NCI-H226 (cell line): ENCODE measurements at places on chromosomes 2 and 18.

- no peak for DNase-seq
These were observed 27.0 kb upstream of the ZEB2 start for GRCh38 chr2:144546933-144547332.

GRCh38 chr2:154368153-154368552 is 330.3 kb upstream of the KCNJ3 start:
- DNase-seq: no peak

GRCh38 chr2:219798430-219798829 is 171.0 kb downstream of the SLC4A3 start:
- peak; percentile 63 for DNase-seq

DNA sequence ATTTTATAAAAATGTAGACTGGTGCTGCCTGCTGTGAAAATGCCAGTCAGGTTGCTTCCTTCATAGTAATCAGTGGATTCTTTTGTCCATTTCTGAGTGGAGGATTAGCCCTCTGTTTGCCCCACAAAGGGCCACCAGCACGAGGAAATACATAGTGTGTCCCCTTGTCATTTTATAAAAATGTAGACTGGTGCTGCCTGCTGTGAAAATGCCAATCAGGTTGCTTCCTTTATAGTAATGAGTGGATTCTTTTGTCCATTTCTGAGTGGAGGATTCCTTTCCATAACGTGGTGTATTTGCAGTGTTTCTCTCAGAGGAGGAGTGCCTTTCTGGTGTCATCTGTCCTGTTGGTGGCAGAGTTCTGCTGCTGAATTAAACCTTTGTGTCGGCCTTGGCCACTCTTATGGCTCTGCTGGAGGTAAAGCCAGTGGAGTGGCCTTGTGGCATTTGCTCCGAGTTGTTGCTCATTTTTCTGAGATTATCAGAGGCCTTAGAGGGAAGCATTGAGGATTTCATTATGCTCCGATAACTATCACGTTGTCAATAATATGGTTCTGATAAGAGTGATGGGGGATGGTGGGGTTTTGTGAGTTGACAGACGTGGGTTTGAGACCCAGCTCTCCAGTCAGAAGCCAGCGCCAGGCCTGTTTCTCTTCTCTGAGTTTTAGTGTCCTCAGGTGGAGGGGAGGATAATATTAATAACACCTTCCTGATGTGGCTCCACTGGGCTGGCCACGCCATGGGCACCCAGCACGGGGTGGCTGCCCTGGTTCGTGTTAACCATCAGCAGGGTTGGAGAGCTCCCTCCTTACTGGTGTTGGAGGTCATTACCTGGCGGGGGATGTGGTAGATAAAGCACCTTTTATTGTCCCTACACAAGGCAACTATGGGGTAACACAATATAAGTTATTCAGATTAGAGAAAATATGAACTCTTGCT is 96.6 kb downstream of the NEDD4L start:
- DNase-seq: no peak

DNA sequence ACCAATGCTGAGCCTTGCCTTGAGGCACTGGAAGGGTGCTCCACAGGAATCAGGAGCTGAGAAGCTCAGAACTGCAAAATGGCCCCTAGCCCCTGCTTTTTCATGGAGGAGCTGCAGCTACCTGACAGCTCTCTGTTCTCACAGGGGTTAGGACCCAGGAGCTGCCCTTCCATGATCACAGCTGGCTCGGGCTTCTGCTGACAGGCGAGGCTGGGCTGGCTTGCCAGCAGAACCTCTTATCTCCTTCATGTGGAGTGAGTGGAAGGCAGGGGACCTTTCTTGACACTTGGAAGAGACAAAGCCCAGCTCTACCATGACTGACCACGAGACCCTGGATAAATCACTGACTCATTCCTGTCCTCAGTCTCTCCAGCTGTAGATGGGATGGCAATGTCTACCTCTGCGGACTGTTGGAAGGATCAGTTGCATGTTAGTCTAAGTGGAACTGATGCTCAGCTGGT is 113.4 kb downstream of the CAPN13 start:
- DNase-seq: no peak

- DNase-seq: peak; percentile 44
These were observed 355.9 kb downstream of the PIK3C3 start for GRCh38 chr18:42310956-42311355.

- no peak for DNase-seq
These were observed 7.6 kb downstream of the AMER3 start for GRCh38 chr2:130762910-130763385.

DNA sequence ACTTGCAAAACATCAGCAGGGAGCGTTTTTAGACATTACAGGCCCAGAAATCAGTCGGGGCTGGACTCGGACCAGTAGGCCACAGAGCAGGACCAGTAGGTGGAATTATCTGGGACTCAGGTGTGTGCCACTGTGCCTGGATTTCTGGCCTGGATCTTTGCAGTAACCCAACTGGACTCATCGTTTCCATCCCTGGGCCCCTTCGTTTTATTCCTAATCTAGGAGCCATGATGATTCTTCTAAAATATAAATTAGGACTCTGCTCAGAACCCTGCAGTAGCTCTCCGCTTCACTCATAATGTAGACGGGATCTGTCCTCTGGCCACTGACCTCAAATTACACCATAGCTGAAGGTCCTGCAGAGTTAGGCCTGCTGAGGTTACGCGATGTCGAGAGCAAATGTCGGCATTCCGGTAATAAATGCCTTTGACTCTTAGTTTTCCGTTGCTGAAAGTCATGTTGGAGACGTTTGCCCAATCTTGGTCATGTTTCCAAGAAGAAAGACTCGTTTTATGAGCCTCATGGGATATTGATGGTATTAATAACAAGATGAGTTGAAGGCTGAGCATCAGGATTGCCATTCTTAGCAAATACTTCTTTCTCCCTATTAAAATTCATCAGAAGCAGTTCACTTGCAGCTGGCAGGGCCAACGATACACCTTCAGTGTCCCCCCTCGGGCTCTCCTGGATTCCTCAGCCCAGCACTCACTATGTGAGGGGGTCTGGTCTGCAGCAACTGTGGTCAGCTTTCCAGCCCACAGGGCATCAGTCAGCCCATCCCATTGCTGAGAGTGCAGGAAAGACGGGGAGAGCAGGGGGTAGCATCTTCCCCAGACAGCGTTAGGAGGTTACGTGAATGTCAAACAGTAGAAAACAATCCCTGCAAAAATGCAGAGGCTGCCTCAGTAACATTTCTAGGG is 39.9 kb upstream of the KLF11 start:
- DNase-seq: no peak

- no peak for DNase-seq
These were observed 17.6 kb downstream of the TBC1D8 start for GRCh38 chr2:101133492-101134100.

GRCh38 chr2:152646775-152647174 is 70.5 kb downstream of the PRPF40A start:
- peak; percentile 92 for DNase-seq

GRCh38 chr18:63145851-63146555 is 173.6 kb downstream of the BCL2 start:
- DNase-seq: no peak

GRCh38 chr2:119431976-119432850 is 559 bp downstream of the TMEM37 start:
- DNase-seq: peak; percentile 88

- peak; percentile 74 for DNase-seq
These were observed 72.2 kb downstream of the HDAC4 start for GRCh38 chr2:239328351-239329191.

GRCh38 chr2:26011990-26012856 is 21.7 kb upstream of the RAB10 start:
- DNase-seq: no peak

- no peak for DNase-seq
These were observed 1.3 kb upstream of the CD28 start for GRCh38 chr2:203705178-203705577.

DNA sequence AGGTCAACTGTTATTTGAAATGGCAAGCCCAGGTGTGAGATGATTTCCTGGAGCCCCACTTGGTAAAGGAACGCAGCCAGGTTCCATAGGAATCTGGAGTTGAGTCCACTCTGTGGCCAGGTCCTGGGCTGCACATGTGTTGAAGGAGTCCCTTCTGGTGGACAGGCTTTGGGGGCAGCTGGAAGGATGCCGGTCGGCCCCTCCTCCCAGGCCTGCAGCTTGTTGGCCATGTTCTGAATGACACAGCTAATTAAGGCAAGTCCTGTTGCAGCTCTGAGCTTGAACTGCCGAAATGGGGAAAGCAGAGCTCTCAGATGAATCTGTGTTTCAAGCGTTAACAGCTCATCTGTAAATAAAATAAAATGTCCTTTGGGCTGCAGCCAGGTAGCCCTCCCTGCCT is 23.8 kb downstream of the EN1 start:
- no peak for DNase-seq

DNA sequence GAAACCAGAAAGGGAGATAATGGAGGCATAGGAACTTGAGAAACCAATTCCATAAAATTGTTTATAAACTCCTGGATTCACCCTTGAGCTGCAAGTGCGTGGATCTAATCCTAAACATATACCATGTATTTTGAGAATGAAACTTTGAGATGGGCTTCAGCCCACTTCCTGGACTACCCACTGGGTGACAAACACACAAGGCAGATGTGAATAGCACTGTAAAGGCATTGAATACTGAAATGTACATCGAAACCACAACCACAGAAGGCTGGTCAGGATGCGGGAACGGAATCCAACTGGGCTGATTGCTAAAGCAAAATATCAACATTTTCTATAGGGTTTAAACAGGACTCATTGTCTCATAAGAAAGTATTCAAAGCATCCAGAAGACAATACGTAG is 228.5 kb upstream of the ZEB2 start:
- no peak for DNase-seq

GRCh38 chr2:127039387-127040031 is 67.4 kb downstream of the BIN1 start:
- no peak for DNase-seq

DNA sequence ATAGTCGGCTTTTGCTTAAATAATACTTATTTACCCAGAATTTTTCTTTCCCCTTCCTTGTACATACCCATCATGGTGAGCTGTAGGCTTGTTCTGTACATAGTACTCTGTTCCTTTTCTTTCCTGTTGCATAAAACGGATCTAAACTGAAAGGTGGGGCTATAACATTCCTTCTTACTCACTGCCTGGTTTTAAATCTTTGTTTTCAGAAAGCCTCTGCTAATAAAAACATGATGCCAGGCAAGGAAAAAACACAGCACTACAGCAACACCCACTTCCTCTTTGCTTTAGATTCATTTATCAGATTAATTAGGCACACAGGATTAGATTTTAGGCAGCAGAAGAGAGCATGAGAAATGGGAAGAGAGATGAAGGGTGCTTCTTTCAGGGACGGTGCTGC is 19.6 kb upstream of the STON1 start:
- DNase-seq: no peak

DNA sequence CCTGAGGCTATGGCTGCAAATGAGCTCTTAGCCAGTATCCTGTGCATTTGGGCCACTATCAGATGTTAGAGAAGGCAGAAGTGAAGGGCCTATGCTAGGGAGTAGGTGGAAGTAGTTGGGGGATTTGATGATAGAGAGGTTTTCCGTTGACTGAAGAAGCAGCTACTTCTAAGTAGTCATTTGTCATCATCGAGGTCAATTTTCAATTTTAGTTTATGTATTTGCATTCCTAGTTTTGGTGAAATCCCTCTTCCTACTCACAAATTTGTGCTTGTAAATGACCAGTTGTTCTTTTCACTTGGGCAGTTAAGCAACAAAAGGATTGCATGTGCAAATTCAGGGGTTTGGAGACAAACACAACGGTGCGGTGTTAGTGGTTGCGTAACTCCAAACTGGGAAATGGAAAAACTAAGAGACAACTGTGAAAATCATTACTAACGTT is 48.5 kb upstream of the PELI1 start:
- DNase-seq: no peak

DNA sequence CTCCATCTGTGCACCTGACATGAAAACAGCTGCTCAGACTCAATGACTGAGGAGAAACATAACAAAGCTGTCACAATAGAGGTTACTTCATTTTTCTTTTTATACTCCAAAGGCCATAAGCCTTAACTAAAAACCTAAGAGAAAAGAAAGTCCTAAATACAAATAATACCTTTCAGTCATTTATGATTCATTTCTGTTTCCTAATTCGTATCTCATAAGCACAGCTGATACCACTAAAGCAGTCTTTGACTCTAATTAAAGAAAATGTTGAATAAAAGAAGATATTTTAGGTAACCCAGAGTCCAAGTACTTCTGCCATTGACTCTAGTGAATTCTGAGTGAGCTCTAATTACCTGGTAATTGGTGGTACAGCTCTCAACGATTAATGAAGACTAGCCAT is 20.6 kb downstream of the NEMP2 start:
- DNase-seq: no peak

- DNase-seq: no peak
These were observed 94.4 kb upstream of the NOSTRIN start for GRCh38 chr2:168708080-168708479.

GRCh38 chr2:56741601-56742102 is 557.9 kb downstream of the CCDC85A start:
- DNase-seq: peak; percentile 97

DNA sequence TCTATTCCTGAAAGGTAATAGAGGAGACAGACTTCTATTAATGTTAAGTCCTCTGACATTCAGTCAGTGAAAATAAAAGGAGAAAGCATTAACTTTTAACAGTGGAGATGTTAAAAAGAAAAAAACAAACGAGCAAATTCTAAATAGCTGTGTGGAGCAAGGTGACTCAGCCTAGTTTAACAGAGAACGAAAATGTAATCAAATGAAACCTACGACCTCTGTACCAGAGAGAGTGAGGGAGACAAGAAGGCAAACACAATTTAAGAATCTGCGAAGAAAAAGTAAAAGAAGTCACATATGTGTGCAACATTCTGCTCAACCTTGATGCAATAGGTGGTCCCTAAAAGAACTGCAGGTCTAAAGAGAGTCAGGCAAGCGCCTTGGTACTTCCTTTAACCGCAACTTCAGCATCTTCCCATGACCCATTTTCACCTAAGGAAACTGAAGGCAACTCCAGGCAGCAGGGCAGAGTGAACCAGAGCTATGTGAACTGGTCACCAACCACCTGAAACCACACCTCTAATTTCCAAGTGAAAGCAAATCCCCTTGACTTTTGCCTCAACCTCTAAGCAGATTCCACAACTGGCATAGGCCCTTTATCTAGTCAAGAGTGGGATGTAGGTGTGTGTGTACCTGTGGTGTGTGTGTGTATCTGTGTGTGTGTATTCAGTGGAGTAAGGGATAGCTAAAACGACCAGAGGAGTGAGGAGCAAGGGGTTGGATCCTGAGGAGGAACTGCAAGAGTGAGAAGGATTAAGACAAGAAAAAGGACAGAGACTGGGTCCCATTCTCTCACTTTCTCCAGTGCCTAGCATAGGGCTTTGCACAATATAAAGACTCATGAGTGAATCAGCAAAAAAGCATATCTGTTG is 43.0 kb downstream of the FIGN start:
- no peak for DNase-seq

- DNase-seq: no peak
These were observed 759.4 kb downstream of the ADCYAP1 start for GRCh38 chr18:1663879-1664705.

GRCh38 chr2:133667085-133667484 is 98.8 kb upstream of the NCKAP5 start:
- peak; percentile 41 for DNase-seq

GRCh38 chr2:44981714-44982108 is 27.5 kb downstream of the SIX2 start:
- peak; percentile 39 for DNase-seq

- DNase-seq: no peak
These were observed 223.4 kb downstream of the TFCP2L1 start for GRCh38 chr2:121061633-121062032.
